Thoracic aorta (tissue), 2 donors: ENCODE measurements at places on chromosomes 7 and 10. TPM values are rescaled to one million over a fixed set of nuclear protein-coding genes. Genes with fewer than 3 reads are reported as not detected.

Gene PAPOLB
- total RNA-seq, result 1.1 TPM

Gene STAG3
- total RNA-seq, result 0.95 TPM

GRCh38 chr7:66100408-66101050 lies 14.1 kb upstream of the CRCP start:
- H3K27me3 ChIP-seq, result no peaks in the 10 kb centered on the region
- peak overlapping the region; percentile 95 for H3K27ac ChIP-seq
- no peaks in the 10 kb centered on the region for H3K36me3 ChIP-seq
- H3K4me1 ChIP-seq, result peaks cover 4% of the 10 kb centered on the region
- no peak for DNase-seq
- peak overlapping the region; percentile 75 for H3K4me3 ChIP-seq

DNA sequence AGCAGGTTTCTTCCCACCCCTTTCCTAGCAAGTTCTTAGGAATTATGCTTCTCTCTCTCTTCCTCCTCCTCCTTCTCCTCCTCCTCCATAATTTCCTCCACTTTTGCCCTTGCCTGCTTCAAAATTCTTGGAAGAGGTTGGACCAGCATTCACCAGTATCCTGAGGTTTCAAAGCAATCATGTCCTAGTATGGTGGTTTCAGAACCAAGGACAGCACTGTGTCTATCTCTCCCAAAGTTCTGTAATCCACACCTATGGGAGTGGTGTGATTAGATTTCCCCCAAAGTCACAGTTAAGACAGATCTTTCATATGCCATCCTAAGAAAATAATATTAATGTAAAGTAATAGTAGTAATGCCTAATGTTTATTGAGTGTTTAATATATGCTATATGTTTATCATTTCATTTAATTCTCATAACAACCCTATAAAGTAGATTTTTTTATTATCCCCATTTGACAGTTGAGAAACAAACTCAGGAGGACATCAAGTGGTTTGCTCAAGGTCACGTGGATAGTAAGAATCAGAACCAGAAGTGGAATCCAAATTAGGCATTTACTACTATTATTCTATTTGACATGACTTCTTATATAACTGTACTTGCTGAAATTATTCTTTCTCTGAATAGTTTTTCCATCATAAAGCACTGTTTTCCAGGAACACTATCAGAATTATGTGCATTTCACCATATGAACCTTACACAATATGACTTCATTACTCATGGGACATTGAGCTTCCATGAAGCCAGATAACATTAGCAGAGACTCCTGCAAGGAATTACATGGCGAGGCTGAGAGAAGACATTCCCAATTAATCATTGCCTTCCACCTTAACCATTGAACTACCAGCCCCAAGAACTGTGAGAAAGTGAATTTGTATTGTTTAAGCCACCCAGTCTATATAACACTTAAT lies 91.4 kb downstream of the IPMK start:
- H3K27ac ChIP-seq, result no peak overlapping the region
- H3K27me3 ChIP-seq, result no peaks in the 10 kb centered on the region
- H3K4me1 ChIP-seq, result no peaks in the 10 kb centered on the region
- H3K4me3 ChIP-seq, result no peak overlapping the region
- H3K36me3 ChIP-seq, result no peaks in the 10 kb centered on the region

GRCh38 chr10:118708571-118708970 lies 46.2 kb downstream of the CACUL1 start:
- H3K36me3 ChIP-seq, result no peaks in the 10 kb centered on the region
- peaks cover 20% of the 10 kb centered on the region for H3K4me1 ChIP-seq
- H3K4me3 ChIP-seq, result no peak overlapping the region
- no peak for DNase-seq
- H3K27ac ChIP-seq, result no peak overlapping the region

- no peak overlapping the region for H3K4me3 ChIP-seq
- H3K36me3 ChIP-seq, result no peaks in the 10 kb centered on the region
- DNase-seq, result no peak
- H3K27me3 ChIP-seq, result no peaks in the 10 kb centered on the region
These were observed 87.7 kb upstream of the EGR2 start for GRCh38 chr10:62903828-62904227.

- DNase-seq, result no peak
- peaks cover 58% of the 10 kb centered on the region for H3K4me1 ChIP-seq
- no peaks in the 10 kb centered on the region for H3K27me3 ChIP-seq
- no peak overlapping the region for H3K4me3 ChIP-seq
- no peaks in the 10 kb centered on the region for H3K36me3 ChIP-seq
- no peak overlapping the region for H3K27ac ChIP-seq
These were observed 73.7 kb downstream of the AP3M1 start for GRCh38 chr10:74076961-74077360.

DNA sequence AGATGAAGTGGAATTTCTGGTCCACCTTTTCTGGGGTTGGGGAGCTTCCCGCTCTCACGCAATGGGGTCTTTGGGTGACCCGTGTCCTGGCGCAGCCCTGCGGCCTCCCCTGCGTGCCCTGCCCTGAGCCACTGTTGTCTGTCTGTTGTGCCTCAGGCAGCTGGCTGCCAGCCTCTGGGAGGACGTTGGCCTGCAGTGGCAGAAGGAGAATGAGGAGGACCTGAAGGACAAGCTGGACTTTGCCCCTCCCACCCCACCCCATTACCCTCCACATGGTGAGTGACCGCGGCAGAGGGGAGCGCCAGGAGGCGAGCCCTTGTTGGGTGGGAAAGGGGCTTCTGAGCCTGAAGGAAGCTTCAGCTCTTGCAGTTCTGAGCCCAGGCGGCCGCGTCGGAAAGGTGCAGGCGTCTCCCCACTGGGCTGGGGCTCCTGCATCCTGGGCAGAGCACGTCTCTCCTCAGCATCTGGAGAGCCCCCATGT lies 14.2 kb upstream of the PRKAR1B start:
- DNase-seq, result no peak
- no peak overlapping the region for H3K4me3 ChIP-seq
- H3K4me1 ChIP-seq, result no peaks in the 10 kb centered on the region
- no peak overlapping the region for H3K27ac ChIP-seq
- H3K36me3 ChIP-seq, result peaks cover 16% of the 10 kb centered on the region

DNA sequence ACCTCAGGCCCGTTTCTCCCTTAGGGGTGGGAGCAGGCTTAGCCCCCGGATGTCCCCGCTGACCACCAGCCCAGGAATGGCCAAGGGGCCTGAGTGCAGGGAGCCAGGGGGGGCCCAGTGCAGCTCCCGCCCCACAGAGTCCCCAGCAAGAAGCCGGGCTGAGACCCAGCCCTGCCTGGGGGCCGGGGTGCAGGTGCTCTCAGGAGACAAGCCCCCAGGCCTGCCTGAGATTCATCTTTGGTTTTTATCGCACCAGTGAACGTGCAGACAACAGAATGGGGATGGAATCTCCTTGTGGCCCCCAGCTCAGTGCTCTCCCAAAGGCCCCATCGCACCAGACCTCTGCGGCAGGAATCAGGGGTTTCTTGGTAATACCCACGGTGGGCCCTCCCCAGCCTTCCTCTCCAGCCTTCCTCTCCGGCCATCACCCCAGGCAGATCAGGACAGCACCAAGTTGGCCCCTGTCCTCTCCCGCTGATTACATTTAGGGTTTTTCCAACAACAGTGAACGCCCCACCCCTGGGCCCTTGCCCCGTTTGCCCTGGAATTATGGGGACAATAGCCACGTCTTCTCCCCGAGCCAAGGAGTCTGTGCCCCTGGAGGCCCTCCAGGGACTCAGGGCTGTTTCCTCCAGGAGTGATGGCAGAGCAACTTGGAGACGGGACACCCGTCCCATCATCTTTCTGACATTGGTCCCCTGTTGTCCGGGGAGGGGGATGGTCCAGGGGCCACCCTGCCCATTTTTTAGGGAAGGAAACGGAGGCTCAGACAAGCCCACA lies 22.4 kb downstream of the ADAP1 start:
- no peaks in the 10 kb centered on the region for H3K36me3 ChIP-seq
- no peak overlapping the region for H3K27ac ChIP-seq
- DNase-seq, result no peak
